ENCODE measurements at places on chromosomes 2 and 18. TPM values are rescaled to one million over a fixed set of nuclear protein-coding genes. Genes with fewer than 3 reads are reported as not detected.

- peak; percentile 73 for DNase-seq
These were observed at the start of gene VAMP8 for GRCh38 chr2:85577386-85578242. VAMP8 (plus strand) TSS chr2:85577586; CDS start chr2:85577647, 61 bp downstream.

GRCh38 chr2:65355186-65355831 lies 77.1 kb downstream of the SPRED2 start:
- no peak for DNase-seq

DNA sequence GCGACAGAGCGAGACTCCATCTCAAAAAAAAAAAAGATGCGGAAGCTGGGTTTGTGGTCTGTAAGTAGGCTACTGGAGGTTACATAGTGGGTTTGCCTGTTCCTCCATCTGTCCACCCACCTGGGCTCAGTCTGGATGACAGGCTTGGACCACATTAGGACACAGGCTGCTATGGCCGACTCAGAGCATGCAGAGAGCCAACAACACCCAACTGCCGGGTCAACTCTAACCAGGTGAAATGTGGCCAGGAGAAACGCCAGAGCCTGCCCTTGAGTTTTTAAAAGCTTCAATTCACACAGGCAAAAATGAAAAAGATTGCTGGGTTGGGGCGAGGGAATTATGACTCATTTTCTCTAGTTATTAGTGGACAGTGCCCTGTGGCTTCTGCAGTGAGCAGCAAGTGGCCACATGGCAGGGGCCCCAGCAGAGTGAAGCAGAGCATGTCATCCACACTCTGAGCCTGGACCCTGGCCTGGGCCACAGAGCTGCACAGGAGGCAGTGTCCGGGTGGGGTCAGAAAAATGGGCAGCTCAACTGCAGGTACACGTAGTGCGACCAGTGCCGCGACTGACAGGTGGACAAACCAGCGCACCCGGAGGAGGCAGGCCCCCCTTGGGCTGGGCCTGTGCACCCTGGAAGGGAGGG lies 67.4 kb downstream of the BIN1 start:
- DNase-seq = no peak

Gene LRP1B
- not detected for total RNA-seq

GRCh38 chr18:9043581-9043980 lies 58.9 kb upstream of the NDUFV2 start:
- DNase-seq = no peak

All from activated CD8-positive, alpha-beta T cell treated with anti-CD3 and anti-CD28 coated beads, Interleukin-2, amount 10 ng/mL, durations not matched to agents 7 days and 5 days (primary cell).